ENCODE measurements at places on chromosomes 1 and 21.

DNA sequence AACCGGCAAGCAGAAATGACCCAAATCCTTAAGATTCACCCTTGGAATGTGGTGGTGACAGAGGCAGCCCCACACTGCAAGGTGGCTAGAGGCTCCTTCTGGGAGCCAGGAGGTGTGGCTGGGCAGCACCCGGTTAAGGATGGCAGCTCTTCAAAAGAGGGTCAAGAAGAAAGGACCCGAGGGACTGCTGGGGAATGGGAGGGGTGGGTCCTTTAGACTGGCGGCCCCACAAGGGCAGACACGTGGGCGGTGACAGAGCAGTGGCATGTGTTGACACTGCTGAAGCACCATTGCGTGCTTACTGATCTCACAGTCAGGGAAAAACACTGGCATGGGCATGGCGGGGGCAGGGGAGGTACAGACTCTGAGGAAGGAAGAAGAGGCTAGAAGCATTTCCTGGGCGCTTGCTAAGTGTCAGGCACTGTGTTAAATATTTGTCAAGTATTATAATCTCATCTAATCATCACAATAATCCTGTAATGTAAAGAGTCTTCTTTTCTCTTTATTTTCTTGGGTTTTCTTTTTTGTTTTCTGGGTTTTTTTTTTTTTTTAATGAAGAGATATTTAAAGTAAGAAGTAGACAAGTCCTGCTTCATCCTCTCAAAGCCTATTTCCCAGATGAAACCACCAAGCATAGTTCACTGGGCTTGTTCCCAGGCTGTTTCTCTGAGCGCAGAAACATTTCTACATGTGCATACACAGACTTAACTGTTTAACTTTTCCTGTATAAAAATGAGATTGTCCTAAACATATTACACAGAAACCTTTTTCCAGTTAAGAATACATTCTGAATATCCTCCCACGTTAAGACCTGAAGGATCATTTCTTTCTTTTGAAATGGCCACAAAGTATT, 165.8 kb upstream of the EDN2 start:
- DNase-seq: peak; percentile 51

GRCh38 chr21:39047046-39047445, 136.2 kb downstream of the PSMG1 start:
- no peak for DNase-seq

DNA sequence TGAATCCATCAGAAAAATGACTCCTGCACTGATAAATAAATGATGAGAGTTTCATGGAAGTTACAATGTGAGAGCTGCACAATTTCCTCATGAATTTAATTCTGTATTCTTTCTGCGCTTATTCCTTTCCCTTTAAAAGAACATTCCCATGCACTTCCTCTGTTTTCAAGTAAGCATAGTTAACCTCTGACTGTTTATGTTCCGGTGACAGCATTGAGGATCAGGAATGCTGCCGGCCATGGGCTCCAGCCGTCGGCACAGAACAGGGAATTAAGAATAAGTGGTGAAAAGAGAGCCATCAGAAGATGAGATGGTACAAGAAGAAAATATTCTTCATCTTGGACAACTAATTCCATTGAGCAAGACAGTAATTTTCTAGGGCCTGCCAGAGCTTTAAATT, 65.3 kb downstream of the SUSD4 start:
- peak; percentile 61 for DNase-seq

DNA sequence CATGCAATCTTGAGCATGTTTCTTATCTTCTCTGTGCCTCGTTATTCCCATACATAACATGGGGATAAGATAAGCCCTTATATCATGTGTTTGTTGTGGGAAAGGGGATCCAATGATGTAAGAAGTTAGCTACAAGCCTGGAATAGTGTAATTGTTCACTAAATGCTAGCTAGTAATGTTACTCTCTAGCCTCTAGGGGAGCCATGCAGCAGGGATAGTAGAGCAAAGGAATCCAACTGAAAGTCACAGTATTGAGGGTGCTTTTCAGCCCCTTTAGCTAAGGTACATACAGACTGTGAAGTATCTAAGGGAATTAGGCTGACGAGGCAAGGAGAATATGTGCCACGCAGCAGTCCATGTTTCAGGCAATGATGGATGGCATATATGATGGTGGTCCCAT, 46.9 kb downstream of the IL23R start:
- DNase-seq: peak; percentile 28

GRCh38 chr1:226210571-226211176, 12.8 kb upstream of the MIXL1 start:
- no peak for DNase-seq

GRCh38 chr21:42356046-42356445, 5.3 kb upstream of the TFF2 start:
- no peak for DNase-seq

DNA sequence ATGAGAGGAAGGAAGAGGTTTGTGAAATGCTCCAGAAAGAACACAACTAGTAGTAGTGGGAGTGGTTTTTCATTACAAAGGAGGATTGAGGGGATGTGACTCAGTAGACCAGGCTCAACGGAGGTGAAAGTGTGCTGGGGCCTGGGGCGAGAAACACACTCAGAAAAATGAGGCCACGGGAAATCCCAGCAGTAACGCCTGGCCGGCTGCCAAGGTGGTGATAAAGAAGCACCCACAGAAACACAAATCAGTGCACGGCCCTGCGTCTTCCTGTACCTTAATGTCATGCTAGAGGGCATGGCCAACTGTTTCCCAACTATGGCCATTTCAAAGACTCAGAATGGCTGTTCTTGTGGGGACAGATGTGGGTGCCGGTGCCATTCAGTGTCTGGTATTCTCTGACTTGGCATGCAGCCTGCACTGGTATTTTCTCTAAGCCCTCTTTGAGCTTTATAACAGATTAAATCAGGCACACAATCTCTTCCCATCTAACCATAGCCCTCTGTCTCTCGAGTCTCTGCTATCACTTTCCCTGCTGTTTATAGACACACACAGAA, 38.2 kb downstream of the URB2 start:
- DNase-seq: no peak

- DNase-seq: no peak
Observed at GRCh38 chr1:6508816-6509189, 17.3 kb upstream of the PLEKHG5 start.

DNA sequence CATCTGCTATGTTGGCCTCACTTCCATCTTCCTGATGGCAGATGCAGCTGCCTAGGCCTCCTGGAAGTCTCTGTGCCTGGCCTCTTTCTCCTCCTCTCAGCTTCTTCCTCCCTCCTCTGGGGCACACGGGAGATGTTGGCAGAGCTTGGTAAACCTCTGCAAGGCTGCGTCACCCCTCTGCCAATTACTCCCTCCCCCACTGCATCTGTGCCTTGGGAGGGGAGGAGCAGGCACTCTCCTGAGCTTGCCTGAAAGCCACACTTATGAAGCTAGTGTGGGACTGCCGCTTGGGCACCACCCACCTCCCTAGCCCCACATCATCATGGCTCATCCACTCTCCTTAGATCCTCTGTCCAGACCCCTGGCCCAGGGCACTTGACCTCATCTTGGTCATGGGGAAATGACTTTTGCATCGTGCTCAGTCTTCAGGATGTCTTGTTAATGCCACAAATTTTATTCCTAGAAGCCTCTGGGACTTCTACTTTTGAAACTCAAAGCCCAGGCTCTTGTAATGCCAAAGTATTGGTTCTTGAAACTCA, 7.3 kb upstream of the TMEM51 start:
- DNase-seq: no peak

GRCh38 chr1:28573564-28573963, 18.5 kb upstream of the RAB42 start:
- DNase-seq: no peak

DNA sequence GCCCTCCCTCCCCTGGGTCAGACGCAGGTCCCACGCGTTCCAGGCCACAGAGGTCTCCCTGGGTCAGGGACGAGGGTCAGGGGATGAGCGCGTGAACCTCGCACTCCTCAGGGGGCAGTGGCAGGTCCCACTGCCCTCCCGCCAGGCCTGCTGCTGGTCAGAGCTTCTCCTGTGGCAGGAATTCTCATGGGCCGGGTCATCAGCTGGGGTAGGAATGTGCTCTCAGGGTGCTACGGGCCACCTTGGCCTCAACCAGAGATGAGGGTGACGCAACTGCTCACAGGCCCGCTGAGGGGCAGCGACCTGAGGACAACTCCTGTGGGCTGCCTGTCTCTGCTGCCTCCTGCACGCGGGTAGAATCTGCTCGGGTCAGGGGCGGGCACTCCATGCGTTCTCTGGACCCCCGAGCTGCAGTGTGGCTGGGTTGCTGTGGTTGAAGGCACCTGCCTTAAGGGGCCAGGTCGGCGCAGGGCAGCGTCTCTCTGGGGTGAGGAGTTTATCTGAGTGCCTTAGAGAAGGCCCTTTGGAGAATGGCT, 128.8 kb downstream of the PRDM16 start:
- no peak for DNase-seq

DNA sequence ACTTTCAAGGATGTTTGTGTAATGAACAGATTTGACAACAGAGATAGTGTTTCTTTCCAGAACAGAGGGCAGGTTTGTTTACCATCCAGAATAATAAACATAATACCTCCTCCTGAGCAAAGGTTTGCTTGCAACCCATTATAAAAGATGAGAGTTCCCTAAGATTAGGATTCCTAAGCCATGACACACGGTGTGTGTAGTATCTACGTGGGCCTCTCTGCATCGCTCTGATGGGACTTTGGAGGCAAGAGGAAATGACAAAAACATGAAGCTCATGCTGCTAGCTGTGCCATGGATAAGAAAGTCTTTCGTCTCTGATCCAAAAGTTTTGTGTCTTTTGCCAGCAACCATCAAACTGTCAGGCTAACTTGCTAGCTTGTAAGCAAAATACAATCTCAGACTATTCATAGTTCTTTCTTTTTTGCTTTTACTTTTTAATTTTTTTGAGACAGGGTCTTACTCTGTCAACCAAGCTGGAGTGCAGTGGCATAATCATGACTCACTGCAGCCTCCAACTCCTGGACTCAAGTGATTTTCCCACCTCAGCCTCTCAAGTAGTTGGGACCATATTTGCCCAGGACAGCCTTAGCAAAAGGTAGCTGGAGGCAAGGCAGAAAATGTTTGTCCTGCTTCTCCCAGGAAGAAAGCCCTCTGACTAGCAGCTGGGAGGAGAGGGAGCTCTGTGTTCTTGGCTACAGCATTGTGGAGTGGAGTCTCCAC, 81.1 kb downstream of the LHX4 start:
- no peak for DNase-seq

GRCh38 chr1:64459743-64460142, 10.2 kb upstream of the CACHD1 start:
- no peak for DNase-seq

GRCh38 chr1:36132029-36132428, 7.0 kb upstream of the COL8A2 start:
- DNase-seq: peak; percentile 1

DNA sequence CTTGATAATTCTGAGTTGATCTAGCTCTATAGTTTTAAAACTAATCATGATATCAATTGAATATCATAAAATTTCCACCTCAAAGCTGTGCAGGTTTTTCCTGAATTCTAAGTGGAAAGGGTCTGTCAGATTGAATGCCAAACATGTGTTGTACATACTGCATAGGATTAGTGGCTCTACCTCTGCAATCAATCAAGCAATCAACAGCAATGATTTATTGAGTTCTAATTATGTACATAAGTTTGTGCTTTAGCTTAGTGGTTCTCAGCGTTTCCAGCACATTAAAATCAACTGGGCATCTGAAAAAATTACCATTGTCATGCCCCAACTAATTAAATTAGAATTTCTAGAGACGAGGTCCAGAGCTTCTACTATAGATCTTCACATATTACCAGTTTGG, 251.5 kb downstream of the BACH1 start:
- DNase-seq: no peak

DNA sequence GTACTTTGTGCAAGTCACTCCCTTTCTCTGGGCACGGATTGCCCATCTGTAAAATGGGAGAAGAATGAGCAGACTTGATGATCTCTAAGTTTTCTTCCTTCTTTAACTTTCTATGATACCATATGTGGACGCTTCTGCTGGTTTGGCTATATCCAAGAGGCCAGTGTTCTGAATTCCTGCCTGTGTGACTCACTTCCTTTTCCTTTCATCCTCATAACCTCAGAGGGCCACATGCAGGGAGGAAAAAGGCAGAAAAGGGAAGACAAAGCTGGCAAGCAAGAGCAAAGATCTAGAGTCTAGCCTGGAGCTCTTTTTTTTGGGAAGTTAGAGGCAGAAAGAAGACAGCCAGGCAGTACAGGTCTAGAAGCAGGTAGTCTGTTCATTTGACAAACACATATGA, 151.2 kb downstream of the OMA1 start:
- DNase-seq: peak; percentile 93

DNA sequence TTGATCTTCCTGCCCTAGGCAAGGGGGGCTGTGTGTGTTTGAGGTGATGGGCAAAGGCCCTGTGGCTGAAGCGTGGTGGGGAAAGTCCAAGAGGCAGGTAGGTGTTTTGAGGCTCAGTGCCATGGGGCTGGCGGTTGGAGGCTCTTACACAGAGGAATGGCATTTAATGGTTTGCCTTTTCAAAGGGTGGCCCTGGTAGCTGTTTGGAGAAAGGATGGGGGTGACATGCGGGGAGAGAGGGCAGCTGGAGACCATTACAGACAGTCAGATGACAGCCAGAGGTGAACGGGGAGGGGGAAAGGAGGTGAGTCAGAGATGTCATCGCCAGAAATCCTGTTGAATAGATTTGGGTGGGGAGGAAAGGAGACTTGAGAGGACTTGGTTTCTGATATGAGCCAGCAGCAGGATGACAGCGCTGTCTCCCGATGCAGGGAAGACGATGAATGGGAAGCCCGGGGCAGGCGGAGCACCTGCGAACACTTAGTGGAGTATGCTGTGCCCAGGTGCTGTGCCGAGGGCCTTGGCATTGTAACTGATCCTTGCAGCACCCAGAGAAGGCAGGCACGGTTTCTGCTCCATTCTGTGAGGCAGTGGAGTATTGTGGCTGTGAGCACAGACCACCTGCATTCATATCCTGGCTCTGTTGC, 56.3 kb downstream of the MAN1C1 start:
- DNase-seq: no peak

GRCh38 chr1:113390871-113391648, 745 bp downstream of the MAGI3 start:
- DNase-seq: peak; percentile 7

DNA sequence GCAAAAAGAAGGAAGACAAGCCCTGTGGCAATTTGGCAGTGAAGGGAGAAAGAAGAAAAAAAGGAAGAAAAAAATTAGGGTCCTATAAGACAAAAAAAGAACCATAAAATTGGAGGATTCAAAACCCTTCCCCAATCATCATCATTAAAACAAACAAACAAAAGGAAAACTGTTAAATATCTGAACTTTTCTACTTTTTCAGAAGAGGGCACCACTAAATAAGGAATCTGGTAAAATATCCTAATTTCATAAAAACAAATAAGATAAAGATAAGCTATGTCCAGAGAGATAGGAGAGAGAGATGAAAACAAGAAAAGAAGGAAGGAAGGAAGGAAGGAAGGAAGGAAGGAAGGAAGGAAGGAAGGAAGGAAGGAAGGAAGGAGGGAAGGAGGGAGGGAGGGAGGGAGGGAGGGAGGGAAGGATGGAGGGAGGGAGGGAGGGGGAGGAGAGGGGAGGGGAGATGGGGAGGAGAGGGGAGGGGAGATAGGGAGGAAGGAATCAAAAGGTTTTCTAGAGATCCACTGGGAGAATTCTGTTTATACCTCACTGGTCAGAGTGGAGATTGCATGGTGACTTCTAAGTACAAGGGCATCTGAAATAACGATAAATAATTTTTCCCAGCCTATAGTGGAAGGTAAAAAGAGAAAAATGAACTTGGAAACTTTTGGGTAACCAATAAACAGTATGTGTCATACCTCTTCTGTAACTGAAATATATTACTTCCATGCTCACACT, 10.4 kb upstream of the FMO2 start:
- DNase-seq: no peak

GRCh38 chr1:118589238-118589846, 398.8 kb downstream of the TBX15 start:
- DNase-seq: no peak
